ENCODE measurements at places on chromosomes 12 and 14.

GRCh38 chr14:21026988-21027315 is 2.1 kb upstream of the NDRG2 start:
- DNase-seq: no peak

GRCh38 chr14:95045106-95045701 is 112.1 kb downstream of the DICER1 start:
- no peak for DNase-seq

GRCh38 chr14:29584992-29585391 is 342.7 kb downstream of the PRKD1 start:
- peak; percentile 88 for DNase-seq

GRCh38 chr12:55955800-55956508 is 9.9 kb downstream of the PMEL start:
- peak; percentile 55 for DNase-seq

- no peak for DNase-seq
Measured at GRCh38 chr12:101299931-101300330, 20.0 kb downstream of the UTP20 start.

DNA sequence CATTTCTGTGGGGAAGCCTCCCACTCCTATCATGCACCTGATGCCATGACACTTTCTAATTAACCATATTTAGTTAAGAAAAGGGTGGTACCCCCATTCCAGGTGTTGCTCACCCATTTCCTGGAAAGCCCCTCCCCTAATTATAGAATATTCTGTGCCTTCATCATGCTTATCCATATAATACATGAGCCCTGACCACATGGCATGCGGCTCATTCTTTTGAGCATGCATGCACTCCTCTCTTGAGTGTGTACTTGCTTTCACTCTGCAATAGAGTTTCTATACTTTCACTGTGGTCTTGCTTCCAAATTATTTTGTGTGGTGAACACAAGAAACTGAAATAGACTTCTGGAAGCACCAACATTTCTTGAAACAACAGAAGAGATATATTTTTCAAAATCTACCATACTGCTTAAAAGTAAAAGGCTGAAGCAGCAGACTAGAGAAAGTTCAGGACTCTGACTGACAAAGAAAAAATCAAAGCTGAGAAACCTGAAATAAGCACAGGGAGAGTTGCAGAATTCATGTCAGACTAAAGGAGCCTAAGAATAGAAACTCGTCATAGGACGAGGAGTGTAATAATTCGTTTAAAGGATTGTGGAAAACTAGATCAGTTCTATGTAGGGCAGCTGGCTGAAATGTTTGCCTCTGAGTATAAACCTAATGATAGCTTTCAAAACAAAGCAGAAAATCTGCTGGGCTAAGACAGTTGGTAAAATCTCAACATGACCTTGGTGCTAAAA is 144.8 kb downstream of the KITLG start:
- no peak for DNase-seq

GRCh38 chr12:124730455-124730932 is 133.2 kb downstream of the SCARB1 start:
- no peak for DNase-seq

GRCh38 chr14:105938055-105938863 is 411.9 kb downstream of the TMEM121 start:
- no peak for DNase-seq
